ENCODE measurements at places on chromosomes 2 and 18.

GRCh38 chr2:65165558-65165957 lies 35.7 kb upstream of the RAB1A start:
- no peak for DNase-seq

- no peak for DNase-seq
Measured at GRCh38 chr2:233728723-233729301, at the start of gene UGT1A3. UGT1A3 (plus strand) TSS chr2:233729042; CDS start chr2:233729127, 85 bp downstream.

DNA sequence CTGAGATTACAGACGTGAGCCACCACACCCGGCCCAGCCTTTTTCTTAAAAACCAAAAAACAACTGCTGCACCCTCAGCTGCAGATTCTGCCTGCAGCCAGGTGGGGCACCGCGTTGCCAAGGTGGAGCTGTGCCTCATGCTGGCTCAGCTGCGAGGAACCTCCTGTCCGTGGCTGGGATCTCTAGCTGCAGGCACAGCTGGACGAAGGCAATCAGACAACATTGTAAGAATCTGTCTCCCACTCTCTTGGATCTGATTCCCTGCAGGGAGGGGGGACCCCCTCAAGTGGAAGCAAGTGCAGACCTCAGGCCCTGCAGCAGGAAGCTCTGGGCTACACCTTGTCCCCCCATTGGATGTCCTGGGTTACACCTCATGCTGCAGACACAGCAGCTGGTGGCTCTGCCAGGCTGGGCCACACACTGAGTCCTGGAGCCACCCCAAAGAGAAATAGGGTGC lies 24.1 kb downstream of the CIDEA start:
- no peak for DNase-seq

DNA sequence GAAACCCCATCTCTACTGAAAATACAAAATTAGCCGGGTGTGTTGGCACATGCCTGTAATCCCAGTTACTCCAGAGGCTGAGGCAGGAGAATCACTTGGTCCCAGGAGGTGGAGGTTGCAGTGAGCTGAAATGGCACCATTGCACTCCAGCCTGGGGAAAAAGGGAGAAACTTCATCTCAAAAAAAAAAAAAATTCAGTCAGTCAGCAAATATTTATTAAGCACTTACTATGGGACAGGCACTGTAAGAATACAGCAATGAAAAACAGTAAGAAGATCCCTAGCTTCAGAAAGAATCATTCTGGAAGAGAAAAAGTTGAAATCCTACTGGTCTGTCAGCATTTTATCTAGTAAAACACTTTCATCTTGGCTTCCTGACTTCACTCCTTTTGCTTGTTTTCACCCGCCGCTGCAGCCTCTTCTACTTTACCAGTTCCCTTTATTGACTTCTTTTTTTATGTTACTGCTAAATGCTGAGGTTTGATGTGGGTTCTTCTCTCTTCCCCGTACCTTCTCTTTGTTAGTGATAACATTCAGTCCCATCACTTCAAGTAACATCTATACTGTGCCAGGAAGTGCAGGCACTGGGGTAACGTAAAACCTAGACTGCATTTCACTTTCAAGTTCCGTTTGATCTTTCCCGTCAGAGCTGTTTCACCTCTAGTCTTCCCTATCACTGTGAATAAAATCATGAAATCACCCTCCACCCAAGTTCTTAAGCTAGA lies 10.8 kb upstream of the TAF4B start:
- no peak for DNase-seq

GRCh38 chr2:168178520-168179324 lies 68.7 kb downstream of the STK39 start:
- DNase-seq, result no peak

DNA sequence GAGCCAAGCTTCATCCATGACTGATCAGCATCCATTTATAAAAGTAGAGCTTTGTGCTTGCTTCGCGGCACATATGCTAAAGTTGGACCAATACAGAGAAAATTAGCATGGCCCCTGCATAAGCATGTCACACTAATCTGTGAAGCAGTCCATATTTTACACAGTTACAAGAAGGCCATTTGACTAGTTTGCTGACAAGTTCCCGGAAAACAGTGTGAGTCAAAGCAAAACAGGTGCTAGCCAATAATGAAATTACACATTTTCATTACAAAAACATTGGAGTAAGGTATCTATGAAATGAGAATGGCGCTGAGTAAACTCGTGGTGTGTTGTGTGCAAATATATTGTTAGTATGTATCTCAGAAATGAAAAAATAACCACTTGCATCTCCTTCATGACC lies 4.7 kb downstream of the ANKRD62 start:
- DNase-seq, result no peak

GRCh38 chr2:46339676-46340459 lies 42.7 kb downstream of the EPAS1 start:
- DNase-seq, result peak; percentile 78

DNA sequence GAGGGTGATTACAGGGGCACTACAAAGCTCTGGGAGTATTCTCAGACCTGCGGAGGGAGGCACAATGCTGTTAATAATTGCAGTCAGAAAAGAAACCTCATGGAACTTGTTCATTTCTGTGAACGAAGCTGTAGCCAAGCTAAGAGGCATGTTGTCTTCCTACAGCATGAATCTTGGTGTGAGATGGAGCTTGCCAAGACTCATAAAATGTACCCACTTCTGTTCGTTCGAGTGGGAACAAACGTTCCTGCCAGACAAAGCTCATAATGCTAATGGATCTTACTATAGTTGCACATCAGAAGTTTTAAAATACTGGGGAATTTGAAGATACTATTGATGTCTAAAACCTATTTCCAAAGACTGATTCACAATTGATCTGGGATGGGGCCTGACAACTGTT lies 489.1 kb downstream of the ZEB2 start:
- no peak for DNase-seq

- no peak for DNase-seq
Measured at GRCh38 chr2:3223080-3223923, 154.3 kb downstream of the EIPR1 start.

DNA sequence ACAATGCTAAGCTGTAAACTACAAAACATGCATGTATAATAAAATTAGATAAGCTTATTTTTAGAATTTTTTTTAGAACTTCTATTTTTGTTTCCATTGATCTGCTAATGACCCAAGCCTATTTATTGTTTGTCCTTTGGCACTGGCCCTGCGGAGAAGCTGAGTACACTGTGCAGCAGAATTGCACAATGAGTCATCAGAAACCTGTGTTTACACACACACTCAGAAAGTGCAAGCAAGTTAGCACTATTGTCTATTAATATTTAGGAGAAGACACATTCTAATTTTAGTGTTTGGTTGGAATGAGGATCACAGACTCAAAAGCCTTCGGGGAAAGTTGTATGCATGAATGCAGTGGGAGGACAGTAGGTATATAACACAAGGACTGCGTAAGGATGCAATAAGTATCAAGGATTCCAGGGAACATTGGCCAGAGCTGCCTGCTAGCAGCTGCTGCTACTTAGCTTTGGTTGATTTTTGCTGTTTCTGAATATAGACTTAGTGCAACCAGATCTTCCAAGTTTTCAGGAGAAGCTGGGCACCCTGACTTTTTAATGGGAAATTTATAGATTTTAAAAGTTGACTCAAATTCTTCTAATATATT lies 128.2 kb downstream of the KCNH7 start:
- DNase-seq, result no peak

- DNase-seq, result no peak
Measured at GRCh38 chr2:57576983-57577382, 469.6 kb upstream of the VRK2 start.

GRCh38 chr2:64295326-64296139 lies 151.3 kb upstream of the PELI1 start:
- DNase-seq, result no peak

DNA sequence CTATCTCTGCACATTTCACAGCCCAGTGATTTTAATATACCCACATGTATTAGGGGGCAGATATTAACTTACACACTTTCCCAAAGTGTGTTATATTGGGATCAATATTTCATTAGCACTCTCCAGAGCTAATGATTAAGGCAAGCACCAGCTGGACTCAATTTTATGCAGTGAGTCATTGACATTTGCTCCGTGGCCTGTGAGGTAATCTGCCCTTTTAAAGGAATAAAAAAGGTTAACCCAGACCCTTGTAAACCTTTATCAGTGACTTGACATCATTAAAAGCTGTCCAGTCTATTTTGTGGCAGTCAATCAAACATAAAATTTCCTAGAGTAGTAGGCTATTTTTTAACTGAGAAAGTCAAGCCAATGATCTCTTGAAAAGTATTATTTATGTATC lies 1870.4 kb upstream of the CELF4 start:
- DNase-seq, result no peak

DNA sequence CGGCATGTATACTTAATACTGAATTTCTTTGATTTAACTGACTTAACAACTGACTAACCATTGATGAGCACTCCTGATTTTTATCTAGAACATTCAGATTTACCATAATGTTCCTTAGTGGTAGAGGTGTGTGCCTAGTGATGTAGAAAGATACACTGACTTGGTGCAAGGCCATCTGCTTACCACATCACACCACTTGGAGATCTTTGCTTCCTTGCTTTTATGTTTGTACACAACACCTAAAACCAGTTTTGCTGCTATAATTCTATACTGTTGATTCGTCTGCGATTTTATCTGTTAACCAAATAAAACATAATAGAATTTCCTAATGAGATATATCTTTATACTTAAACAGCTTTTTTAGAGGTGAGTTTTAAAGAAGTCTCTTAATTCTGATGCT lies 3.9 kb upstream of the FARP2 start:
- DNase-seq, result no peak

GRCh38 chr2:210445732-210446131 lies 30.8 kb downstream of the LANCL1 start:
- DNase-seq, result no peak

DNA sequence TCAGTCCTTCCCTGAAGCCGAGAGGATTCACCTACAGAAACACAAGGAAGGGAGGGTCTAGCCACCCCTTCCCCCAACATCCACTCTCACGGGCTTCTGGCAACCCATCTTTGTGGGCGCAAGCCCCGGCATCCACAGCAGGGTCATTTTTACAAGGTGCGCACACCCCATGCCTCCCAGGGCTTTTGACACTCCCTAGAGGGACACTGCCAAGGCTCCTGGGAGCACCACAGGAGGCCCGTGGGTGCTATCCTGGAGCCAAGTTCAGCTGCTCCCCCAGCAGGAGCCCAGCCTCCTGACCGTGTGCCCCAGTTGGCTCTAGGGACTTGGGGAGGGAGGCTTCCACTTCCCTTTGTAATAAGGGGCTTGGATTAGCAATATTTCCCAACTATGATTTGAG lies 251.6 kb downstream of the TNS1 start:
- DNase-seq, result no peak

DNA sequence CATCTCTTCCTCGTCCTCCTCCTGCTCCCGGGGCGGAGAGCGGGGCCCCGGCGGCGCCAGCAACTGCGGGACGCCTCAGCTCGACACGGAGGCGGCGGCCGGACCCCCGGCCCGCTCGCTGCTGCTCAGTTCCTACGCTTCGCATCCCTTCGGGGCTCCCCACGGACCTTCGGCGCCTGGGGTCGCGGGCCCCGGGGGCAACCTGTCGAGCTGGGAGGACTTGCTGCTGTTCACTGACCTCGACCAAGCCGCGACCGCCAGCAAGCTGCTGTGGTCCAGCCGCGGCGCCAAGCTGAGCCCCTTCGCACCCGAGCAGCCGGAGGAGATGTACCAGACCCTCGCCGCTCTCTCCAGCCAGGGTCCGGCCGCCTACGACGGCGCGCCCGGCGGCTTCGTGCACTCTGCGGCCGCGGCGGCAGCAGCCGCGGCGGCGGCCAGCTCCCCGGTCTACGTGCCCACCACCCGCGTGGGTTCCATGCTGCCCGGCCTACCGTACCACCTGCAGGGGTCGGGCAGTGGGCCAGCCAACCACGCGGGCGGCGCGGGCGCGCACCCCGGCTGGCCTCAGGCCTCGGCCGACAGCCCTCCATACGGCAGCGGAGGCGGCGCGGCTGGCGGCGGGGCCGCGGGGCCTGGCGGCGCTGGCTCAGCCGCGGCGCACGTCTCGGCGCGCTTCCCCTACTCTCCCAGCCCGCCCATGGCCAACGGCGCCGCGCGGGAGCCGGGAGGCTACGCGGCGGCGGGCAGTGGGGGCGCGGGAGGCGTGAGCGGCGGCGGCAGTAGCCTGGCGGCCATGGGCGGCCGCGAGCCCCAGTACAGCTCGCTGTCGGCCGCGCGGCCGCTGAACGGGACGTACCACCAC lies 2.1 kb downstream of the GATA6 start:
- peak; percentile 56 for DNase-seq

DNA sequence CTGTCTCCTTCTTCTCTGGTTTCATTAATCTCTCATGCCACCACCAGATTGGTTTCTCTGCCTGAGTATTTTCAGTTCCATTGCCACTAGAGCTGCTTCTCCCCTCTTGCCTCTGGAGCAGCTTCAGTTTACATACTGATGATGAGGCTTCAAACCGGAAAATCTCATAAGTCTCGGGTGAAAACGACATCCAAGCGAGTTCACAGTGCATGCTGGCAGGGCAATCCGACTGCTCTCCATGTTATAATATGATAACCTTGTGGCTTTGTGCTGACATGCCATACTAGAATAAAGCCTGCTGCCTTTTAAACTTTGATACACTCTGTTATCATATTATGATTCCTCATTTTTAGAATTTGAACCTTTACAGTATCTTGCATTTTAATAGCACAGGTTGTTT lies 153.5 kb downstream of the PRPF40A start:
- no peak for DNase-seq

GRCh38 chr18:7068871-7069590 lies 48.6 kb downstream of the LAMA1 start:
- no peak for DNase-seq

DNA sequence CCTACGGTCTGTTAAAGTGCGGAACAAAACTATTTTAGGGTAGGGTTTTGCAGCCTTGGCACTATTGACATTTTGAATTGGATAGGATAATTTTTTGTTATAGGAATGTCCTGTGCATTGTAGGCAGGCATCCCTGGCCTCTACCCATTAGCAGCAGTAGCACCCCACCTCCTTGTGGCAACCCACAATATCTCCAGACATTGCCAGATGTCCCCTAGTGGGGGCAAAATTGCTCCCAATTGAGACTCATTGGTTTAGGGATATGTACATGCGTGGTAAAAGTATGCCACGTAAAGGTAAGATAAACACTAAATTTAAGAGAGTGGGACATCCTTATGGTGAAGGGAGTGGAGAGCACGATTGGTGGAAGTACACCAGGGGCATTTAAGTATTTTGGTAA lies 4.6 kb downstream of the MIB1 start:
- DNase-seq, result no peak

DNA sequence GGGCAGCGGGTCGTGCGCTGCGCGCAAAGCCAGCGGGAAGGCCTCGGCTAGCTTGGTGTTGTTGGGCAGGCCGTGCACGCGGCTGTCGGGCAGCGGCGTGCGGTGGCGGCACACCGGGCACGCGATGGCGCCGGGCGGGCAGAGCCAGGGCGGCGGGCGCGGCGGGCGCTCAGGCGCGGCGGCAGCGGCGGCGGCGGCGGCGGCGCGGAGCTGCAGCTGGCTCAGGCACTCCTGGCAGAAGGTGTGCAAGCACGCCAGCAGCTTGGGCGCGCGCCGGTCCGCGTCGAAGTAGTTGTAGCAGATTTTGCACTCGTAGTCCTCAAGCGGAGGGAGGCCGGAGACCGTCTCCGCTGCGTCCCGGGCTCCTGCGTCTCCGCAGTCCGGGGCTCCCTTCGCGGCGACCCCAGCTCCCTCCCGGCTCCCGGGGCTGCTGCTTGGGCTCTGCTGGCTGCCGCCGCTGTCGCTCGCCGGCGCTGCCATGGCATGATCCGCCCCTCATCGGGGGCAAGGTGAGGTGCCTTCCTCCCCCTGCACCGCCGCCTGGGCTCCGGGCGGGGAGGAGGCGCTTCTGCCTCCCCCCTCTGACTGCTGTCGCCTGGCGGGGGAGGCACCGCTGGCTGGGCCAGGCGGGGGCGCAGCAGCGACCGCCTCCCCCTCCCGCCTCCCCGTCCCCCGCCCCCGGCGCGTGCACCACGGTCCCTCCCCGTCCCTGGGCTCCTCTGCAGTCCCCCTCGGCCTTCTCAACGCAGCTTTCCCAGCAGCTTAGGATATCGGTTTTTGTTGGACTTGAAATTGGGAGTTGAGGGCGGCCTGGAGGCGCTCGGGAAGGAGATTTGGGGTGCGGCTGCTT lies 21.0 kb upstream of the PAX3 start:
- peak; percentile 71 for DNase-seq
